ENCODE measurements at places on chromosomes 12 and 14.

- no peak for DNase-seq
These were observed 357.3 kb upstream of the RGS6 start for GRCh38 chr14:71574976-71575375.

DNA sequence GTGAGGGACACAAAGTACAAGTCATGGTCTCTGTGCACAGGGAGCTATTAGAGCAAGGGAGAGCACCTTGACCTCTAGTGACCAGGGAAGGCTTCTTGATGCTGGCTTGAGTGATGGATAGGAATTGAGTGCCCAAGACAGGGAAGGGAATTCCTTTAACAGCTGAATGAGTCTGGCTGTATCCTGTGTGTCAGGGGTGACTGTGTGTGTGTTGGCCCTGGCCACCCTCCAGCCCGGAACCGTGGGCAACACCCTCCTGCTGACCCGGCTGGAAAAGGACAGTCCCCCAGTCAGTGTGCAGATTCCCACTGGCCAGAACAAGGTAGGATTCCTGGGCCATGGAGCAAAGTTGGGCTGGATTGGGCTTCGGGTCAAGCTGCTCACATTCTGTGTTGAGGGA is 5.5 kb upstream of the PFDN5 start:
- no peak for DNase-seq

GRCh38 chr14:74502236-74503019 is 8.9 kb downstream of the ISCA2 start:
- DNase-seq, result no peak

DNA sequence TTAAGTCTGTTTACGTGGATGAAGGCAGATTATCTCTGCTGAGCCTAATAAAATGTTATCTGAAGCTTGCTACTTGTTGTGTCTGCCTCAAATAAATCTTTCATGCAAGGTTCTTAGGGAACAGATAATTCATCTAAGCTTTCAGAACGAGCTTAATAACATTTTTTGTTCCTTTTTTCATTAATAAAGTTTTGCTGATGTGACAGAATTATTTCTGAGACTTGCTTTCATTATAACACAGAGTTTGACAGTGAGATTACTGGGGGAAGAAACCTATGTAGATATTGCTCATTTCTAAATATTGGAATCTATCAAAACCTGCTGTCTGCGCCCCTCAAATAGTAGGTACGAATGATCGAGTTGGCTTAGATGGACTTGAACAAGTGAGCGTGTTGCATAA is 948.7 kb upstream of the SEL1L start:
- DNase-seq, result no peak

- no peak for DNase-seq
These were observed 344.9 kb downstream of the FSCB start for GRCh38 chr14:44162197-44162596.

DNA sequence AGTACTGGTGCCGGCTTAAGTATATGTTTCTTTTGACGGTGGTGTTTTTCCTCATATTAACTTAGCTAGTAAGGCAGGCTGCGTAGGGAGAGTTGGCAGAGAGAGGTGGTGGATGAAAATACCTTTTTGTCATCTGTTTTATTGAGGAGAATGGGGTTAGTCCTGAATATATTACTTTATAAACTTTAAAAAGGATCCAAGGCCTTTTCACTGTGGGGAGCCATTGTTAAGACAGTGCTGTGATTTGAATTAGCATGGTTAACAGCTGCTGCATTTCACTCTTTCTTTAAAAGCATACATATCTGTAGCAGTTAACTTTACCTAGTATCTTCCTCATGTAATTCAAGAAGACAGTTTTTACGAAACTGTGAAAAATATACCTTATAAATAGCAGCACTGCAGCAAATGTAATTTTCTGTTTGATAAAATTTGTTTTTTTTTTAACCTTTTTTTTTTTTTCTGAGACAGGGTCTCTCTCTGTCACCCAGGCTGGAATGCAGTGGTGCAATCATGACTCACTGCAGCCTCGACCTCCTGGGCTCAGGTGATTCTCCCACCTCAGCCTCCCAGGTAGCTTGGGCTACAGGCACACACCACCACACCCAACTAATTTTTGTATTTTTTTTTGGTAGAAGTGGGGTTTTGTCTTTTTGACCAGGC is 57.1 kb downstream of the AEBP2 start:
- no peak for DNase-seq

DNA sequence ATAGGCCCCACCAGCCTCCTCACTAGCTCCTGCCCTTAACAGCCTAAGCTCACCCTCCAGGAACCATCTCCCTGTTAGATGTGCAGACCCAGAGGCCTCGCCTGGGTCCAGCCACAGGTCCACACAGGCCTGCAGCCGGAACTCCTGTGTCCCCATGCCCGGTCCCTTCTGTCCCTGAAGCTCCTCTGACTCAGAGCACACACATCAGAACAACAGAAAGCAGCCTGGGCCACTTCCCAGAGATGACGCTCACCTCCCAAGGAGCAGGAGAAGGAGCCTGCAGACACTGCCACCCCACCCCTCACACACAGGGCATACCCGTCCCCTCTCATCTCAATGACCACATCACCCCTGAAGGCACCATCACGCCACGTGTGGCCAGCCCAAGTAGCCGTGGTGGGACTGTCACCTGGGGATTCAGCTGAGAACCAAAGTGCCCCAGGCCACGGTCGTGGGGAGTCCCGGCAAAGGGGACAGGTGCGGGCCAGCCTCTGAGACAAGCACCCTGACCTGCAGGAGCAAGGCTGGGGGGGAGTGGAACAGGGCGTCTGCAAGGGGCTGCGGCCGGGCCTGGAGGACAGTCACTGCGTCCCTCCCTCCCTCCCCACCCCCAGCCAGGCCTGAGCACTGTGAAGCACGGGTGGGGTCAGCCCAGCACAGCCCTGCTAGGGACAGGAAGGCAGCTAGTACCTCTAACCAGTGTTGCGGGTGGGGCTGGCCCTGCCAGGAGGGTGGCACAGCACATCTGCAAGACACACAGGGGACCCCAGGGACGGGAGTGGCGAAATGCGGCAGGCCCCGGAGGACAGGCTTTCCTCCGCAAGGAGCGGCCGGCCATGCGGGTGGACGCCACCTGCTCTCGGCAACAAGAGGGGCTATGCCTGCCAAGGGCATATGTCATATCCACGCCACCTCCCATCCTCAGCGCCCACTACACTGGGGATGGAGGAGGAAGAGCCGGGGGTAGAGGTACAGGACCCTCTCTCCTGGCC is 5.5 kb downstream of the AKT1 start:
- DNase-seq, result no peak

- DNase-seq, result no peak
These were observed 45.8 kb upstream of the P2RX7 start for GRCh38 chr12:121086781-121087295.

DNA sequence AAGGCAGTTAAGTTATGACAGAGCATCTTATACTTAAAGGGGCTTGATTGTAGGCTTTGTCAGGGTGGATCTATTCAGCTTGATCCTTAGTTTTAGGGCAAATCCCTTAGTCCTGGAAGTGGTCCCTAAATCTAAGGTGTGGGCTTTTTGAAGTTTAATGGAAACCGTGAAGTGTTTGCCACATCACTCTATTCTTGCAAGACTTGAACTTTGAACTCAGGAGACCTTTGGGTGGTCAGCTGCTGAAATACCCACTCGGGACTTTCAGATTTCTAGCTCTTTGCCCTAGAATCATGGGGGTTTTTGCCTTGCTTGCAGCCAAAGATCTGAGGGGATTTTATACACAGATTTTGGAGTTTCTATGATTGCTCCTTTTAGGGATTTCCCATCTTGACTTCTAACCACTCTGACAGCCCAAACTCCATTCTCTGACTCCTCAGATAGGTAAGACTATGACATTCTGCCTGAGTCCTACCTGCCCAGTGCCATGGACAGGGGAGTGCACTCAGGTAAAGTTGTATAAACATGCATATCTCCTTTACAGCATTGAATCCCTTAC is 39.9 kb downstream of the SNAPC1 start:
- DNase-seq, result no peak

DNA sequence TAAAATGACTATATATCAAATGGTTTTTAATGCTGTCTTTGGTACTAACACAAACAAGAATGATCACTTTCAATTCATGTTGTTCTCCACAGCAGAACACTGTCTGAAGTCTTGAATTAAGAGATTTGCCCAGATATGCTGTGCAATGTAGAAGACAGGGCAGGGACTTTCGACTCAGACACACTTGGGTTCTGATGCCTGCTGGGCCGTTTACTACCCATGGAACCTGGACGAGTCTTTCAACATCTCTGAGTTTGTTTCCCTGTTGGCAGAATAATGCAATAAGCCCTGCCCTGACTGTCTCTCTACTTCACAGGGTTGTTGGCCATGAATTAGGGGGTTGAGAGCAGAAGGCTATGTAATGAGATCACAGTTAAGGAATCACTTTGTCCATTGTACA is 162.6 kb upstream of the TMPO start:
- DNase-seq, result no peak

DNA sequence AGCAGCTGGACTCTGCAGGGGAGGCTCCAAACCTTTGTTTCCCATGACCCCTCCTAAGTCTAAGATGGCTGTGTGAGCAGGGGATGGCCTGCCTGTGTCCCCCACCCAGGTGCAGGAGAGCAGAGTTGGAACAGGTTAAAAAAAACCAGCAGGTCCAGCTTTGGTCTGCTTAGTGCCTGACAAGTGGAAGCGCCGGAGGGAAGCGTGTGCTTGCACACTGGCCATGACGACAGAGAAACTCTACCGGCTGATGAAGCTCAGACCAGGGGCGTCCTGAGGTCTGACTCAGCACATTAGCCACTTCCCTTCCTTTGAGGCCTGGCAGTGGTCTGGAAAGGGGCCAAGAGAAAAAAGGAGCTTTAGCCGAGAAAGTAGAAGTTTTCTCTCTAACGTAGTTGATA is 280.1 kb downstream of the VRK1 start:
- no peak for DNase-seq

DNA sequence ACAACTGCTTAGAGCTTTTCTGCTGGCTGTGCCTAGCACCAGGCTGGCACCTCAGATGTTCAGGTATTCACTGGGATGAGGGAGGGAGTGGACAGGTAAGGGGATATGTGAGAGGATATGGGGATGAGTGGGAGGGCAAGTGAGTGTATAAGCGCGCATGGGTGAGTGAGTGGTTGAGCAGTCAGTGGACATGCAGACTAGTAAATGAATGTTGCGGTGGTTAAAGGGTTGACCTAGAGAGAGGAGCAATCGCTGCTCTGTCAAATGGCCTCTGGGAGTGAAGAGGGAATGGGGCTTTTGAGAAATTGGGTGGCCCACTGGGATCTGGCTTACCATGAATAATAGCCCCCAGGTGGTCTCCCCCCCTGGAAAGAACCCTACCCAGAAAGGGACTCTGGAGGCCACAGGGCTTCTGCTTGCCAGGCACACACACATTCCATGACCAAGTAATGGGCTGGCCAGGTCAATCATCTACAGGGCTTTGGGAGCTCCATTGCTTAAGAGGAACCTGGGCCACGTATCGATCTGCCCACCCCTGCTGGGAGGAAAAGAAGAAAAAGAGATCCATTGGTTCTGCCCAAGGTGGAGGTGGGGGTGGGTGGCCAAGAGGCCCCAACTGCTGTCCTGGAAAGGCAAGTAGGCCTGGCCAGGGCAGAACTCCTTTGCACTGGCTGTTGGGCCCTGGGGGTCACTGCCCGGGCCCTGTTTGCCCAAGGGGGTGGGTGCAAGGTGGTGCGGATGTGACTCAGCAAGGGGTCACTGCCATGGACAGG is 30.8 kb upstream of the ZFP36L1 start:
- no peak for DNase-seq

GRCh38 chr14:70018713-70019211 is 139.5 kb downstream of the SMOC1 start:
- no peak for DNase-seq

GRCh38 chr12:112362310-112362709 is 19.9 kb downstream of the HECTD4 start:
- no peak for DNase-seq

GRCh38 chr14:85483037-85483436 is 46.9 kb upstream of the FLRT2 start:
- no peak for DNase-seq

DNA sequence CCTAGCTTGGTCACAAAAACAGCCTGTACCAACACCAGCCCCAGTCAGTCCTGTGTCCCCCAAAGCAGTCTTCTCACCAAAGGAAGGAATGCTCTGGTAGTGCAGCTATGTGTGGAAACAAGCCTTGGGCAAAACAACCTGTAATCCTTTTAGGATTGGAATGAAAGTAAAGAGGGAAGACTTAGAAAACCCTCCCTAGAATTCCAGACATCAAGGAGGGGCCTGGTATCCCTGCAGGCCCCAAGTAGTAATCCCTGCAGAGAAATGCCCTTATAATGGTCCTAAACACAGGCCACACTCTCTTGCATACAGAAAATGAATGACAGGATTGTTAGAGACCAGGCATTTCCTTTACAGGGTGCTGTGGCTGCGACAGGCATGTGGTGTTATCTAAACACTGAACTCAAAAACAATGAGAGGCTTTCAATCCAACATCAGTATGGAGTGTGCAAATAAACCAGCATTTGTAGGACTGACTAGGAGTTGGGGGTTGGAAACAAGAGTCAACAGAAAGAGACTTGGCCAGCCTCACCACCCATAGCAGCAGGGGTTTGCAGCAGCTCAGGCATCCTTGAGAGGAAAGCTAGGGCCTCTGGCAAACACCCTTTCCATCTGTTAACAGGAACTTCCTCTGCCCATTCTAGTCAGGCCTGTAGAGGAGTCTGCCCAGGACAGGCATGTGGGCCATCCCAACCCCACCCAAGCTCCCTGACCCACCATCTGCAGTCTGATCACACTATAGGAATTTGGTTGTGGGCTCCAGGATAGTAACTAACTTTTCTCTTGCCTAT is 59.1 kb downstream of the DCAF5 start:
- no peak for DNase-seq

DNA sequence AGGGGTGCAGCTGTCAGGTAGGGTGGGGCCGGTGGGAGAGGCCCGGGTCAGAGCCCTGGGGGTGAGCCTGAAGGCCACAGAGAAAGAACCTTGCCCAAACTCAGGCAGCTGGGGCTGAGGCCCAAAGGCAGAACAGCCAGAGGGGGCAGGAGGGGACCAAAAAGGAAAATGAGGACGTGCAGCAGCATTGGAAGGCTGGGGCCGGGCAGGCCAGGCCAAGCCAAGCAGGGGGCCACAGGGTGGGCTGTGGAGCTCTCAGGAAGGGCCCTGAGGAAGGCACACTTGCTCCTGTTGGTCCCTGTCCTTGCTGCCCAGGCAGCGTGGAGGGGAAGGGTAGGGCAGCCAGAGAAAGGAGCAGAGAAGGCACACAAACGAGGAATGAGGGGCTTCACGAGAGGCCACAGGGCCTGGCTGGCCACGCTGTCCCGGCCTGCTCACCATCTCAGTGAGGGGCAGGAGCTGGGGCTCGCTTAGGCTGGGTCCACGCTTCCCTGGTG is 10.5 kb downstream of the MMP14 start:
- no peak for DNase-seq

- DNase-seq, result no peak
These were observed 194.5 kb downstream of the PHETA1 start for GRCh38 chr12:111174251-111174960.

GRCh38 chr12:122366685-122367475 is 55.6 kb downstream of the CLIP1 start:
- DNase-seq, result no peak

GRCh38 chr14:83395321-83395720 is 1861.7 kb upstream of the SEL1L start:
- no peak for DNase-seq

GRCh38 chr14:55279384-55279783 is 8.2 kb downstream of the FBXO34 start:
- DNase-seq, result no peak

All from NCI-H1092 treated with DMSO at 0.1 percent for 48 hours (cell line).